ENCODE measurements at places on chromosomes 7 and 10.

DNA sequence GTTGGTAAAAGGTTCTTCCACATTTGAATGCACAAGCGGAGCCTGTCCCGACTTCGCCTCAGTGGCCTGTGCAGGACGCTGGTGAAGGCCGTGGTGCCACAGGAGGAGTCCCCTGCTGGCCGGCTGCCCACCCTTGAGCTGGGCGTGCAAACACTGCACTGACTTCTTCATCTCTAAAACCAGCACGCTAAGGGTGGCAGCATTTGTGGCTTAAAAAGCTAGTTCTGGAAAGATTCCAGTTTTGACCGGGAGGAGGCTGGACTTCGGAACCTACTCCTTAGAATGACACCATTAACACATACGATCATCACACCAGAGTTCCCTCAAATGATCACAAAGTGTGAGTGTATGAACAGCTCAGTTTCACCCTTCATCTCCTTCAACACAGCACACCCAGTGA lies 102.4 kb downstream of the SMURF1 start:
- DNase-seq, result no peak

GRCh38 chr7:69722843-69723242 lies 124.6 kb downstream of the AUTS2 start:
- DNase-seq, result no peak

DNA sequence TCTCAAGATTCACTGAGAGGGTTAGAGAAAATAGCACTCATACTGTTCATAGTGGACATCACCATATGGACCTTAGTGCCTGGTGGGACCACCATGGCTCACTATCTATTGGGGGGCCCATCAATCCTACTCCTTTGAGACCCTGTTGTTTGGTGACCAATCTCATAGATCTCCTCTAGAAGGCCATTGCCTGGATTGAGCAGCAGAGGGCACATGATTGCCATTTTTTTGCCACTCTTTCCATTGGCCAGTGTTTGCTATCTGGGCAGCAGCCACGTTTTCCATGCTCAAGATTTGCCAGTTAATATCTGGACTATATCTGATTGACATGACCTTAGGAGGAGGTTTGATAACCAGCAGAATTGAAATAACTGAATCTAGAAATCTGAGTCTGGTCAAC lies 244.5 kb downstream of the ITGB1 start:
- DNase-seq, result no peak

- DNase-seq, result no peak
These were observed 130.5 kb downstream of the KLF6 start for GRCh38 chr10:3654496-3654895.

DNA sequence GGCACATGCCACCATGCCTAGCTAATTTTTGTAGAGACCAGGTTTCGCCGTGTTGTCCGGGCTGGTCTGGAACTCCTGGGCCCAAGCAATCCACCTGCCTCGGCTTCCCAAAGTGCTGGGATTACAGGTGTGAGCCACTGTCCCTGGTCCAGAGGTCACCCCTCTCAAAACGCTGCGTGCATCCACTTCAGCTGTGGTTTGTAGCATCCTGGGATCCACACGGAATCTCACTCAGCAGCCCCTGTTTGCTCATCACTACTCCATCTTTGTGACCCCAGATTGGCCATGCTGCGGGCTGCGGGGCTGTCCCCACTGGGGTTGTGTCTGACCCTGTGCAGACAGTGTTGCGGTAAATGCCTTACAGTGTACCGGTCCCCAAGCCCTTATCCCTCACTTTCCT lies 3.5 kb downstream of the INPP5A start:
- peak; percentile 9 for DNase-seq

- DNase-seq, result no peak
These were observed 232.2 kb downstream of the TMEM178B start for GRCh38 chr7:141306081-141306480.

- no peak for DNase-seq
These were observed 17.6 kb upstream of the IMPDH1 start for GRCh38 chr7:128427289-128427891.

GRCh38 chr10:110285501-110285900 lies 19.2 kb downstream of the SMNDC1 start:
- no peak for DNase-seq

DNA sequence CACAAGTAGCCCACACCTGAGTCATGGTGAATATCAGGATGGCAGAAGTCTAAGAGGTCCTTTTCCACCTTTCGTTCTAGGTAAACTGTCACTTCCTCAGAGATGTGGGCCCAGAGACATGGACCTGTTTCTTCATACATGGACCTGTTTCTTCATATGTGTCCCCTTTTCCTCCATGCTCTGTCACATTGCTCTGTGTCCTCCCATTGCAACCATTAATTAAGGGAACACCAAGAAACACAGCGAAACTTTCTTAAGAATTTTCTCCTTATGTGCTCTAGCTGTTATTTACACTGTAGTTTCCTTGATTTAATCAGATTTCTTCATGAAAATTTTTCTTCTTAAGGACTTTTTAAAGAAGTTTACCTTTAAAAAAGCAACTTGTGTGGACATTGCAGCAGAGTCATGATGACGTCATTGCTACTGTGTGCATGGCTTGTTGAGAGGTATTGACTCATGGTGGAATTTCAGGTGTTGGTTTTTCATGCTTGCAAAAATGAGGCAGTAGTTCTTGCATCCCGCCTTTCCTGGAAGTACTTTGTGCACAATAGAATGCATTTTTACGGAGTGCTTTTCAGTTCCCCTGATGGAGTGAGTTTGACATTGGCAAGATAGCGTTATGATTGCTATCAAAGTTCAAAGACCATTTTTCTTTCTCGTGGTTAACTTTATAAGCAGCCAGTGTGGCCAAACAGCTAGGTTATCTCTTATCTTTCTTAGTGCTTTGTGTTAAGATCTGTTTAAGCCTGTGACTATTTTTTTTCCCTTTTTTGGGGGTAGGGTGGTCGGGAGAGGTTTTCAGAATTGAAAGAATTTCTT lies 37.7 kb downstream of the CFAP58 start:
- DNase-seq, result no peak

GRCh38 chr7:95493247-95493646 lies 7.5 kb downstream of the ASB4 start:
- no peak for DNase-seq

DNA sequence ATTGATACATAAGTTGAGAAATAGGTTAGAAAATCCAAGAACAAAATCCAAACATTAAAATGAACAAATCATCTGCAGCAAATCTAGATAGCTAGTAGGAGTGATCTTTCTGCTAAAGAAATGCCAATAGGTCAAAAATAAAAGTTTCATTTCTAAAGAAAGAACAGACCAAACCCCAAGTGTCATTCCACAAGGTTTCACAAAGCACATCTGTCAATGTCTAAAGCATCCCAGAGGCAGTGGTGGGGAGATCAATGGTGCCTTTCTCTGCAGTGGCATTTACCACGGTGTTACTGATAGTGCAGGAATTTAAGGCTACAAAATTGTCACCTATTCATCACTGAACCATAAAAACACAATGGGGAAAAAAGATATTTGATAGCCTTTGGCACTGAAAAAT lies 147.9 kb downstream of the PARD3 start:
- no peak for DNase-seq

- DNase-seq, result no peak
These were observed 1.9 kb upstream of the C7orf33 start for GRCh38 chr7:148588670-148589131.

DNA sequence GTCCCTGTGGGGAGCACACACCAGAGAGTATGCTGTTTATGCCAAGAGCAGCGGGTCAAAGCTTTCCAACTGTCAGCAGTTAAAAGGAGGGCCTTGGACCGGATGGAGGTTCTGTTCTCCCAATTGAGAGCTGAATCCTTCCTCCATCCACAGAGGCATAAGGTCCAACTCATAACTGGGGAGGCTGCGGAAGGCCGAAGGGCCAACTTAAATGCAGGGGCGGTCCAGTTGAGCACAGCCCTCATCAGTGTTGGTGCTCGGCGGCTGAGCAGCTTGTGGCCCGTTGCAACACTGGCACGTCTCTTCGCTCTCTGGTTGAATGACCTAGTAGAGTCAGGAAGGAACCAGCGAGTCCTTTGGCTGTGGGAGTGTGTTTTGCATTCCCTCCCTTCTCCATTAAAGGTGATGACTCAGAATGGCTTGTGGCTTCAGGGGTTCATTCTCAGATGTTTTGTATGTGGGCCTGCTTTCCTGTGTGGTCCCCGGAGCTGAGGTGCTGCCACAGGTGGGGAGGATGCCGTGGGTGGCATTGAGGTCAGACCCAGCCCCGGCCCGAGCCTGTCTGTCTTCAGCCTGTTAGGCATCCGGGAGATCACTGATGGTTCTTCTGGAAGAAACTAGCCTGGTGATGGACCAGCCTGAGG lies 44.8 kb upstream of the DMBT1 start:
- DNase-seq, result peak; percentile 59

GRCh38 chr7:55474944-55475854 lies 97.1 kb downstream of the VOPP1 start:
- no peak for DNase-seq

GRCh38 chr10:4395731-4396130 lies 430.3 kb upstream of the AKR1E2 start:
- no peak for DNase-seq

- no peak for DNase-seq
These were observed 8.8 kb downstream of the PDAP1 start for GRCh38 chr7:99399597-99399996.

DNA sequence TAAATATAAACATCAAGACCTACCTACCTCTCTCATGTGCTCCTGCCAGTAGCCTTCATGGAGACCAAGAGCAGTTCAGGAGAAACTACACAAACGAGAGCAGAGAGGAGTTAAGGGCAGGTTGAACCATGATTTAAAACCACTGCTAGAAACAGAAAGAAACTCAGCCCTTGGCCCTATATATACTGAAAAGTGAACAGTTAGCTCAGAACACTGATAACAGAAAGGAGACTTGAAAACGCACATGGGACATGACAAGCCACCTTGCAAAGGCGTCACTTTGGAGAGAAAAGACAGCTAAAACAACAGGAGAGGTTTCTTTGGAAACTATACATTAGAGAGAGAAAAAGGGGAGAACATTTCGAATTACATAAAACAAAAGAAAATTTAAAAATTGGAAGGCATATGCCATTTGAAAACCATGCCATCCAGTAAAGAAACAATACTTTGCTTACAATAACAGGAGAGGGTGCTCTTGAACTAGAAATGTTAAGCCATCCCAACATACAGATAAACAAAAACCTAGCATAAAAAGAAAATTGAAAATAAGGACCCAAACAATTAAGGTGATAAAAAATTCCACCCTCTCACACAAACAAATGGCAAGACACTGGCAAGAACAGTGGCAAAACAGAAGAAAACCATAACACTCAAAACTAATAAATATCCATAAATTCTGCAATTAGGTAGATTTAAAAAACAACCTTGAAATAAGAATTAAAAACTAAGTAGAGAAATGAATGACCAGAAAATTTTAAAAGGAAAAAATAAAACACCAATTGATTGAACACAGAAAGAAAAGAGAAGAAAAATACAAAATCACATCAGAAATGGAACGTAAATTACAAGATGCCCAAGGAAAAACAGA lies 232.7 kb downstream of the IMMP2L start:
- no peak for DNase-seq

DNA sequence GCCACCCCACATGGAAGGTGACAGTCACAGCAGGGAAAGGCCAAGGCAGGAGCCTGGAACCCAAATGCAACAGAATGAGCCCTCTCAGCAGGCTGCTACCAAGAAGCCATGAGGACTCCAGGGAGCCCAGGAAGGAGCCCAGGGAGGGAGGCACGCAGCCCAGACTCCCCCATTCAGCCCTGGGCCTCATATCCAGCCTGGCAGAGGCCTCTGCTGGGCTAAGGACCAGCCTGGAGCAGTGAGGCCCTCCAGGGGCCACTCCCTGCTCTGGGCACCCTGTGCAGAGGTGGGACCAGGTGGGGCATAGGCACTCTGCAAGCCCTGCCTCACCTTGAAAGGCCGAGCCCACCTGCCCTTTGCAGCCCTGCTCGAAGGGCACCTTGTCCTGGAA lies 25.8 kb upstream of the ZNF488 start:
- DNase-seq, result no peak

DNA sequence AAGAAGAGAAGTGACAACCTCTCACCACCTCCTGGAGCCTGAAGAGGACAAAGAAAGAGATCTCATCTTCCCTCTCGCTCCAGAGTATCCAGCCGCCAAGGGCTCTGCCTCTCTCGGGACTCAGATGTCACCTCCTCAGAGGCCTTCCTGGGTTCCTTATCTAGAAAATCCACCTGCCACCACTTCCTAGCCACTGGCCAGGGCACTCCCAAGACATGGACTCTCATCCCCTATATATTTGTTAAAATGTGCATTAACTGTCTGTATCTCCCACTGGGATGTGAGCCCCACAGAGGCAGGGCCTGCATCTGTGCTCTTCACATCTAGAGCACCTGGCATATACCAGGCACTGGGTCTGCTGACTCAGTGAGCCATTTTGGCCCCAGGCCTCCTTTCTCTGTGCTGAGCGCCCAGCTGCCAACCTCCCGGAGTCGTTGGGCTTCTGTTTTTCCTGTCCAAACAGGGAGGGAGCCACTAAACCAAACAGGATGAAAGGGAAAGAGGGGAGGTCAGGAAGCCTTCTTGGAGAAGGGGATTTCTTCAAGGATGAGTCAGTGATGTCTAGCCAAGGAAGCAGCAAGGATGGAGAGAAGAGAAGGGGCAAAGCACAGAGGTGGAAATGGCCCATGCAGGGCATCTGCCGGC lies 58.9 kb downstream of the KCNMA1 start:
- no peak for DNase-seq

DNA sequence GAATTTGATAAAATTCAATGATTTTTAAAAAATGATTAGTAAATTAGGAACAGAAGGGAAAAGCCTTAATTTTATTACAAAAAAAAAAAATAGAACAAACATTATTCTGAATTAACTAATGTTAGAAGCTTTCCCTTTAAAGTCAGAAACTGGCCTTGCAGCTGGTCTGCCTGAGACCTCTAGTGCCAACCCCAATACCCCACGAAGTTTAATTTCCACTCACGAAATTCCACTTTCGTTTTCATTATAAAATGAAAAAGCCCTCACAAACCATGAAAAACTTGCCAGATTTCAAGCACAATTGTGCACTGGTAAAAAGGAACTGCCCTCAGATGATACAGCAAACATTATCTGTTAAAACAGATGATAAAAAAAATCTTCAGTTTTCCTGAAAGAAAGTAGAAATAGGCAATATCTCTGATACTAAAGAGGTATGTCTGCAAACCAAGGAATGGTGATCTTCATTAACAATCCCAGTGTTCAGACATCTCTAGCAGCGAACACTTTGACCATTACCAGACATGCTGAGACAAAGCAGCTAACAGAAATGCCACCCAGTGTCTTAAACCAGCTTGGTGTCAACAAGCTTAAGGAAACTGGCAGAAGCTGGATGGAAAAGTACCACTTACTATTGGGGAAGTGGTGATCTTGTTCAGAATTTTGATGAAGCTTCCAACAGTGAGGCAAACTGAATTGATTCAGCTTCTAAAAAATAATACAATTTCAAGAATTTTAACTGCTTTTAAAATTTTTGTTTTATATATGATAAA lies 80.2 kb downstream of the PALS2 start:
- DNase-seq, result no peak

GRCh38 chr7:72793791-72794190 lies 34.2 kb downstream of the TYW1B start:
- no peak for DNase-seq

DNA sequence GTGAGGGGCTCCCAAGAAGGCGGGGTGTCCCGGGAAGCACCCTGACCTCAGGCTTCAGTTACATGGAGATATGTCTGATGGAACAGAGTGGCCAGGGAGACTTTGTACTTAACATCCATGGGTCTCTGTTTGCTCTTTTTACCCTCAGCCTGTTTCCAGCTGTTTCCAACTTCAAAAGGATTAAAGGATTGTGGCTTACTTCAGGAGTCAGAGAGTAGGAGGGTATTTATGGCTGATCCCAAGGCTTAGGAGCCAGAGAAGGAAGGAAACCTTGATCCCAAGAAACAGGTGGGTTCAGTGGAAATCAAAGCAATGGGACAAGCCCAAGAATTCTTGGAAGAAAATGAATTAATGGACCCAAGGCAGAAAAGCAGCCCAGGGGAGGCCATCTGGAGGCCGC lies 37.7 kb upstream of the ZNF438 start:
- no peak for DNase-seq

Data from activated CD8-positive, alpha-beta memory T cell treated with anti-CD3 and anti-CD28 coated beads, Interleukin-2, amount 50 U/mL, for 4 hours (primary cell).